ENCODE measurements at places on chromosomes 1 and 21.

DNA sequence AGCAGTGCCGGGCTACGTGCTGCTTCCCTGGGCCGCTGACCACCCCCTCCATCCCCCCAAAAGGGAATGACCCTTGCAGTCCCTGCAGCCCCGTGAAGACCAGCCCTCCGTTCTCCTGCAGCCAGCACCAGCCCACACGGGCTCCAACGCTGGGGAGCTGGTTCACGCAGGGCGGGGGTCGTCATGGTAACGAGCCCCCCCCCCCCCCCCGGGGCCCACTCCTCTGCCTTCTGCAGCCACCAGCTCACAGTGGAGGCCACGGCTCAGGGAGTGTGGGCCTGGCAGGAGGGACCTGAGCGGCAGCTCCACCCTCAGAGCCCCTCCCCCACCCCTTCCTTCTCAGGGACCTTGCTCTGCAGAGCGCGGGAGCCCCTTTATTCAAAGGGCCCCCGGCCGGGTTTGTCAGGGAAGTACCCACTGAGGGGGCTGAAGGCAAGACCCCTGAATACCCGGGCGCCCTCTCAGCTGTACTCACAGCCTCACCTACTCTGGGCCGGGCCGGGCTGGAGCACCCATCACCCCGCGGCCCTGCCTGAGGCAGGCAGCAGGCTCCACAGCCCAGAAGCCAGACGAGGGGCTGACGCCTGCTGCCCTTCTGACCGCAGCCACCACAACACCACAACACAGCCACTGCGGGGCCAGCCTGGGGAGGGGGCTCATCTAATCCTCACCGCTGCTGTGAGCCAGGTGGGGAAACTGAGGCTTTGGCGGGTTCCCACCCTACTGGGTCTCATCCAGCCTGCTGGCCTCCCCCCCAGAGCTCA is 12.6 kb downstream of the MEGF6 start:
- no peak for DNase-seq

- DNase-seq: no peak
Measured at GRCh38 chr1:40593449-40594186, 62.2 kb downstream of the ZNF684 start.

DNA sequence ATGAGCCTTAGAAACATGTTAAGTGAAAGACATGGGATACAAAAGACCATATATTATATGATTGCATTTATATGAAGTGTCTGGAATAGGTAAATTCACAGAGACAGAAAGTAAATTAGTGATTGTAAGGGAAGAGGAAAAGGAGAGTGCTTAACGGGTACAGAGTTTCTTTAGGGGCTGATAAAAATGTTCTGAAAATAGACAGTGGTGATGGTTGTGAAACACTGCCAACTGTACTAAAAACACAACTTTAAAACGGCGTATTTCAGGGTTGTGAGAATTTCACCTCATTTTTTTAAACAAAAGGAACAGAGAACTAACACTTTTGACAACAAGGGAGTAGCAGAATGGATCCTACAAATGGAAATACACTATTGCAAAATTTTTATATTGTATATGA is 13.4 kb downstream of the COP1 start:
- no peak for DNase-seq

- DNase-seq: no peak
Measured at GRCh38 chr1:38138498-38139233, 92.1 kb upstream of the POU3F1 start.

GRCh38 chr1:110111081-110111480 is 1.2 kb upstream of the UBL4B start:
- no peak for DNase-seq

DNA sequence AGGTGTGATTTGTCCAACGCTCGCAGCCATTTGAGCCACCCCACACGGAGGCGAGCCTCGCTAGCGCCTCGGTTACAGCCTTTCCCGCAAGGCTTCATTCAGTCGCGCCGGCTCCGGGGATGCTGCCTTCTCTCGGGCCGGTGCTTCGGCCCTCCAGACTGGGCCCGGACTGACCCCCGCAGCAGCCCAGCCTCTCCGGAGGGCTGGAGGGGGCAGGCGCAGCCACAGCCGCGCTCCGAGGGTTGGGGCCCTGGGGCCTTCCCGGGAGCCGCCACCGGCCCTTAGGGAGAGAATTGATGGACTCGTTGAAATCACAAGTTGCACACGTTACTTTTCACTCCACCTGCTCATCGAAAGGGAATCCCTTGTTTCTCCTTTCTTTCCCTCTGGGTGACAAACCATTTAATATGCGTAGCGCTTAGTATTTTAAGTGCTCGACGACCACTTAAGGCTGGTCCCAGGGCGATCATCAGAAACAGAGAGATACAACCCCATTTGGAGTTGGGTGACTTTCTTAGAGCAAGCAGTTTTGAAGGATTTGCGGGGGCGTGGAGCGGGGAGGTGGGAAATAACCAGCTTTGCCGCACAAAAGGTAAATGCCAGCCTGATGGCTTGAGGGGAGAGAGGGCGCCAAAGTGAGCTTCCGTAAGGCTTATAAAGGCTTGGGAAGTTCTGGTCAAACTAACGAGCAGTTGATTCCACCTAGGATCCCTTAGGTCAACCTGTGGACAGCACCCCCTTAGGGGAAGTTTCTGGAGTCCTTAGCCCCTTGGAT is 24.6 kb upstream of the ENAH start:
- DNase-seq: no peak

DNA sequence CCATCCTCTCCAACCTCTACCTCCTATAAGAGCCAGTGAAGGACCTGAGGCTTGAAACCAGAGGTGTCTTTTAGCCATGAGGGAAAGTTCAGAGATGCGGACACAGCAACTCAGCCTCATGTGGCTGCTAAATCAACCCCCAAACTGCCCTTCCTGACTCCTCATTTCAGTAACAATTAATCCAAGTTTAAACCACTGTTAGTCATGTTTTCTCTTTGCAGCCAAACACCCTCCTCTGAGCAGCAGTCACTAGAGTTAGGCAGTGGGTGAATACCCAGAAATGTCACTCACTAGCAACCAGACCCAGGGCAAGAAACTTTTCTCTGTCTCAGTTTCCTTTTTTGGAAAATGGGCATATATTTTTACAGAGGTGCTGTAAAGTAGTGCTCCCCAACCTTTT is 71.2 kb downstream of the KCNJ15 start:
- no peak for DNase-seq

- peak; percentile 20 for DNase-seq
Measured at GRCh38 chr1:32817815-32818786, 648 bp downstream of the S100PBP start.

DNA sequence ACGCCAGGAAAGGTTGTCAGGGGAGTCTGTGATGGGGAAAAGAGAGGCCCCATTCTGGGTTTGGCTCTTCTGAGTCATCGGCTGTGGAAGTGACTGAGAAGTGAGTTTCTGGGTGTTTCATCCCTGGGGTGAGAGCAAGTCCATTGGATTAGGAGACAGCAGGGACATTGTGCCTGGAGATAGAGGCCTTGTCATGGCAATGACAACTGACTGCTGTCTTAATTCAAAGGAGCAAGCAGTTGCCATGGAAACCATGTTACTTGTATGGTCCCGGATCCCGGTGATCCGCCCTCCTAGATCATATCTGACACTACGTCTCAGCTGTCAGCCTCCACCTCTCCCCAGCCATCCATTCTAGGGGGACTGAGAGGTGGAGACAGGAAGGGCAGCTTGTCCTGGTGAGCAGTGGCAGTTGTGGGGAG is 34.4 kb downstream of the KIAA0040 start:
- no peak for DNase-seq

GRCh38 chr1:119083980-119084379 is 56.5 kb downstream of the WARS2 start:
- DNase-seq: no peak

DNA sequence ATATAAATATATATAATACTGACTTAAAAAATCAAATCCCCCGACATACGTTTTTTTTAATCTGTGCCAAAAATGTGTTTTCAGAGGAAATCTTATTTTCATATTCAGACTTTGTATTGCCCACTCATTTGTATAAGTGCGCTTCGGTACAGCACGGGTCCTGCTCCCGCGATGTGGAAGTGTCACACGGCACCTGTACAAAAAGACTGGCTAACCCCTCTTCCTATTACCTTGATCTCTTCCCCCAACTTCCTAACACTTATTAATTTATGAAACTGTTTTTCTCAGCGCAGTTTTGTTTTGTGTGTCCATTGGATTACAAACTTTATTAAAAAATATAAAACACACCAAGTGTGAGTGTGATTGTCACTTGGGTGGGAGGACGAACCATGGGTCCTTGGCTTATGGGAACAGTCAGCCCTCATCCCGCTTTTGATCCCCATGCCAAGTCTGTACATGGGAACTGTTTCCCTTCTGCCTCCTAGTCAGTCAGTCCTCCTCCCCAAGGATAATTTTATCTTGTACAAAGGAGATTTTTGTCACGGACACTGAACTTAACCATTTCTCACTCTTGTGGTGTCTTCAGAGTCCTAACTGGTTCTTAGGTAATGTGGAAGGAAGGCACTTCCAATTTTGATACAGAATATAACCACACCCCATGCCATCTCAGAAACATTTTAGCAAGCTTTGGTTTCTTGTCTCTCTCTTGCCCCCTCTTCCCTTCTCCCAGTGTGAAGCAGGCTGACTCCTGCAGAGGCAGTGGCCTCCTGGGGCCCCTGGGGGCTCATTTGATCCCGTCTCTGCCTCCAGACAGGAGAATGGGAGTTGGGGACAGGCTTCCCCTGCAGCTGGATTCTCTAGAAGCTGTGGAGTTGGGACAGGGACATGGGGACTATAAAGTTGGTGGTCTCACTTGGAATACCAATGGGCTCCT is 35.5 kb downstream of the ZBTB17 start:
- no peak for DNase-seq

DNA sequence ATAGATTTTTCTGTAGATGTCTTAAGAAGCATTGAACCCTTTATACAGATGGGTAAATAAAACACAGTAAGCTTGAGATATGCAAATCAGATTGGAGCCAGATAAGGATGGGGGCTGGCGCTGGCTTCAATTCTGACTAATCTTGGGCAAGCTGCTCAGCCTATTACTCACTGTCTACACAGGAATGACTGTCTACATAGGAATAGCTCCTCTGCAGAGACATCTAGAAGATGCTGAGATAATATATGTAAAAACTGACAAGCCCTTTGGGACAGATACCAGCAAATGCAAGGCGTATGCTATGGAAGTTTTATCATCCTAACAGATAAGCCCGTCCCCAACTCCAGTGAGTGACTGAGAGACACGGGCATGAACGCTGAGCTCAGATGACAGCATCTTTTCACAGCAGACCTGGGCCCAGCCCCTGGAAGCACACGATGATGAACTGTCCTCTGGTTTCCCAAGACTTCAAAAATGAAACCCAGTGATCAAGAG is 1.7 kb downstream of the CLDN14 start:
- no peak for DNase-seq

DNA sequence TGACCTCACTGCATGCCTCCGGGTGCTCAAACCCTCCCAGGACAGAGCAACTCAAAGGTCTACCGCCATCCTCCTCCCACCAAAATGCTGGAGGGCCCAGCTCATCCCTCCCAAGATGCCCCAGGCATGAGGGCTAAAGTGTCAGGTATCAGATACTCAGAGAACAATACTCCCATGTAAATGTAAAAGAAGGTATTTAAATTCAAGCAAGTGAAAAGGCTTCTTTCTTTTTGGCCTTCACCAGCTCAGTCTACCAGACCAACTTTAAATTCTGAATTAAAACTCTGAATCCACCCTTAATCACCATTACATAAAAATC is 3.0 kb downstream of the PARP1 start:
- DNase-seq: no peak

- no peak for DNase-seq
Measured at GRCh38 chr1:108892356-108893140, 15.8 kb downstream of the GPSM2 start.

- DNase-seq: no peak
Measured at GRCh38 chr1:238652346-238652968, 733.9 kb upstream of the CHRM3 start.

DNA sequence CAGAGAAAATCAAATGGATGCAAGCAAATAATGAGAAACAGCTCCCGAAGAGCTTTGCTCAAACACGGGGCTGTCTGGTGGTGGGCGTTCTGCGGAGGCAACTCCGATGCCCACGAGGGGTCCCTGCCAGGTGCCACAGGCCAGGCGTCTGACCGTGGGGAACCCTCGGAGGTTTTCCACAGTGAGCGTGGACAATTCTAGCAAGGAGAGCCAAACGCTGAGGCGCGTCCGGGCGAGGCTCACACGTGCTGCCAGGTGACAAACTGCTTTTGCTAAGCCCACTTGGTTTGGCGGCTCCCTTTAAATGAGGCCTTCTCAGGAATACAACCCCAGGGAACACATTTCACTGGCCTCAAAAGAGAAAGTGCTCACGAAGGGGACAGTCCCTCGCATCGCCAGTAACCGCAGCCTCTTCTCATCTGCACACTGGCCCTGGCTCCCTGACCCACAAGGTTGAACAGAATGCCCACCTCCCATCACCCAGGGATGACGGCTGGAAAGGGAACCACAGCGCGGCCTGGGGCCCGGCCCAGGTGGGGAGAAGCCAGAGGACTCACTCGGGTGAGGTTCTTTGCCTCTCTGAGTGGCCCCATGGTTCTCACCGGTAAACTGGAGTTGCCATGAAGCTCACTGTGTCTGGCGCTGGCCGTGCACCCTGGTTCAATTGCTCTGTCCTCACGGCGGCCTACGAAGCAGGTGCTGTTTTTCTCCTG is 97.4 kb downstream of the PRDM16 start:
- no peak for DNase-seq

DNA sequence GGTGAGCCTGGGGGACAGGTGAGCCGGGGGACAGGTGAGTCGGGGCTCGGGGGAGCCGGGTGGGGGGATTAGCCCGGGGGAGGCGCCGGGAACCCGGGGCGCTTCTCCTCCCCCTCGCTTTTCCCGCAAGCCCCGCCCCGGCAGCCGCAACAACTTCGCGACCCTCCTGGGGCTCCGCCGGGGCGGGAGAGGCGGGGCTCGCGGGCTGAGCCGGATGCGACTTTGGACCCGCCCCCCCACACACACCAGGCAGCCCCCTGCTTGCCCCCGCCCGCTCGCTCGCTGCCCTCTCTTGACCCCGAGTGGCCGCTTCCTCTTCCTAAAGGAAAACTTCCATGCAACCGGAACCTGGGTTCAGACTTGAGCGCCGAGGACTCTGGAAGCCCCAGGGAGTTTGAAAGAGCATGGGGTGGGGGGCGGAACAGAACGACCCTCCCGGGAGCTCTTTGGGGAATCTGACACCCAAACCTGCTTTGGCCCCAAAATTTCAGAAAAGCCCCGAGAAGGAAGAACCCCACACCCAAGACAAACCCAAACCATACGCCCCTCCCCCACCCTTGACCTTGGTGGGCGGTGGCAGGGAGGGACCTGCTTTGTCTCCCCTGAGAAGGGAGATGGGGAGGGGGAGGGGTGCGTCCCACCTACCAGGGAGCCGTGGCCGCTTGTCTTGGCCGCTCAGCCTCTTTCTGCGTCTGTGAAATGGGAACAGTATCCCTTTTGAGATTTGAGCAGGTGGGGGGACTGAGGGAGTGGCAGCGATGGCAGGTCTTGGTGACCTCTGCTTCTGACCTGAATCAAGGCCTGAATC is 550 bp downstream of the ARHGEF16 start:
- peak; percentile 18 for DNase-seq

Data from CD4-positive, alpha-beta T cell treated with Interleukin-21 for 1 hour (primary cell).